IPS DF 6.9 (cell line): ENCODE measurements at places on chromosomes 6 and 20.

GRCh38 chr6:55512904-55513303 lies 66.1 kb downstream of the HMGCLL1 start:
- DNase-seq, result no peak

DNA sequence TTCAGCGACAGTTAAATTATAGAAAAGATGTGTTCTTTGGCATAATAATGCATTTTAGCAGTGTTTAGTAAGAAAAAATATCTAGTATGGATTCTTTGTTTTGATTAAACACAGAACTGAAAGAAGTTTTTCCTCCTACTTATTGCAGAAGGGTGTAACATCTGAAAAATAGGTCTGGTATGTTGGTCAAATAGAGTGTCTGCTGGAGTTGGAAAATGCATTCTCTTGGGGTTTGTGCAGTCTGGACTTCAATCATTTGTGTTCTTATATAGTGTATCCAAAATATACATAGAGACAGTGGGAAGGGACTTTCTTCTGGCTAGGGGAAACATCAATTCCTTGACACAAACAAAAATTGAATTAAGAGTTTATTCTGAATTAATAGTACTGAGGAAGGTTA lies 132.4 kb upstream of the MAN1A1 start:
- no peak for DNase-seq

- DNase-seq, result no peak
Observed at GRCh38 chr20:10415013-10415650, 18.9 kb downstream of the MKKS start.

DNA sequence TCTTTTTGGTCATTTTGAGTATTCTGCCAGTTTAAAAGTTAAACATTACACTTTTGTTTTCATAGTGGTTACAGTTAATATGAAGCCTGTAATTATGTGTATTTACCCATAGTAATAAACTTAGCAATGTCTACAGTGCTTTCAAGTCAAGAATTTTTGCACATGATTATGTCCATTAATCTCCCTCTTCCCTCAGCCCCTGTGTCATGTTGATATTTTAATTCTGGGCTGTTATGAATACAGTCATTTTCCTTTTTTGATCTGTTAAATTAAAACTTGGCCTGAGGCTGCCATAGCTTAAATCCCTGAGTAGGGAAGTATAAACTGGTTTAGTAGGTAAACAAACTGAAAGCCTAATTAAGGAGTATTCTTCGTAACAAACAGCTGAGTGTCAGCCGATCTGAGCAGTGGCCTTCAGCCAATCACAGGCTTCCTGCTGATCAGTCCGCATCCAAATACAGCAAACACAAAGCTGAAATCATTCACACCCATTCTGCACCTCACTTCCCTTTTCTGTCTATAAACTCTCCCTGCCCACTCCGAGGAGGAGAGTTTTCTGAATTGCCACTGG lies 9.5 kb upstream of the SFT2D1 start:
- DNase-seq, result no peak

GRCh38 chr6:18154507-18155149 lies at the start of gene TPMT:
Gene TPMT, minus strand, starts transcription at chr6:18155077. Its CDS starts 5,950 bp downstream, at chr6:18149127.
- peak; percentile 41 for DNase-seq

DNA sequence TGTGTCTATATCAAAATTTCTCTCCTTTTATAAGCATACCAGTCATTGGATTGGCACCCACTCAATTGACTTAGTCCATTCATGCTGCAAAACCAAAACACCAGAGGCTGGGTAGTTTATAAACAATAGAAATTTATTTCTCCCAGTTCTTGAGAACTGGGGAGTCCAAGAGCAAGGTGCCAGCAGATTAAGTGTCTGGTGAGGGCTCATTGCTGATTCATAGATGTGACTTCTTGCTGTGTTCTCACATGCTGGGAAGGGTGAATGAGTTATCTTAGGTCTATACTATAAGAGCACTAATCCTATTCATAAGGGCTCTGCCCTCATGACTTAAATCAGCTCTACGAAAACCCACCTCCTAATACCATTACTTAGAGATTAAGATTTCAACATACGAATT lies 501.4 kb downstream of the EPM2A start:
- DNase-seq, result no peak

DNA sequence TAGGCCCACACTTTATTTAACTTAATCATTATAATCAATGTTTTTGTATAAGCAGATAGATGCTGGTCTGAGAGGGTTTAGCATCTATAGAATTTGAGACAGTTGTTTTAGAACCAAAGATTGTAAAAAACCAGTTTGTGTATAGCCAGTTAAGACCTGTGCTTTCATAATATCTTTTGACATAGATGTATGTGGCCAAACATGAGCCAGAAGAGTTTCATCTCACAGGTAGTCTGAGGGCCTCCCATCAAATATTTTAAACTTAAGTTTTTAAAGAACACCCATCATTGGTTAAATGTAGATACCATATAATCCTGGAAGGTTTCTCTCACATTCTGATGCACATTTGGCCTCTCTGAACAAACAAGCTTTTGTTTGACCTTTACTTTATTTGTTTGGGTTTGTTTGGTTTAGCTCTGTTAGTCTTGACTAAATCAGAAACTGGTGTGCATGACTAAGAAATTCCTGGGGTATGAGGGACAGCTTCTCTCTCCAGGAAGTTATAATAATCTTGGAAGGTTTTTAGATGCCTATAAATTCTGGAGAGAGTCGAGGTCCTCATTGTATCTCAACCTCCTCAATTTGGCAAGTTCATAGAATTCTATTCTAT lies 58.0 kb upstream of the TMEM200A start:
- DNase-seq, result no peak

GRCh38 chr20:9457136-9457535 lies 57.3 kb upstream of the LAMP5 start:
- DNase-seq, result no peak

DNA sequence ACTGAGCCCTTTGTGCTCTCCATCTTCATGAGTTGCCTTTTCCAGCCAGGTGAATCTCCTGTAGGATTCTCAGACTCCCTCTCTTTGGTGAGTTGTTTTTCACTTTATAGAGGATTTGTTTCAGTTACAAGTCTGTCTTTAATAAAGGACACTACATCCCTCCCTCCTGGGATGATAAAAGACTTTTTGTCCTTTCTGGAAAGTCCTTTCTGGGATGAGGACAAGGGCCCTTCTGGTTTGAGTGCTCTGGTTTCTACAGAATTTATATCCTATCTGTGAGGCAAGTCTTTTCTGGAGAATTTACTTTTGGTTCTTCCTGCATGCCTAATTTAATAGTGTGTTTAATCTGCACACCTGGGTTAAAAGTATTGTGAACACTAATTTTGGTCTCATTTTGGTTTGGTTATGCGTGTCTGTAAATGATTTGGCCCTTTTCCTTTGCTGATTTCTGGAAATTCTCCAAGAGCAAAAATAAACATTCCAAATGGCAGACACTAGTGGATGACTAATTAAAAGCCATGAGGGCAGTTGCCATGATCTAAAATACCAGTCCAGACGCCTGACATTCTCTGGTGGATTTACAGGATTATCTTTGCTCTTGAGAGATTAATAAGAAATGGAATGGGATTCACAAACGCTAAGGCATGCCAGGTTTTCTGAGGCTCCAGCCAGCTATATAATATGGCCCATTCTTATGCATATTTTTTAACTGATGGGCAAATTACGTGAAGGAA lies 44.8 kb downstream of the TCP11 start:
- no peak for DNase-seq

GRCh38 chr6:55174211-55175026 lies at the start of gene HCRTR2:
Gene HCRTR2, plus strand, starts transcription at chr6:55174515. Its CDS starts 73 bp downstream, at chr6:55174588.
- no peak for DNase-seq

DNA sequence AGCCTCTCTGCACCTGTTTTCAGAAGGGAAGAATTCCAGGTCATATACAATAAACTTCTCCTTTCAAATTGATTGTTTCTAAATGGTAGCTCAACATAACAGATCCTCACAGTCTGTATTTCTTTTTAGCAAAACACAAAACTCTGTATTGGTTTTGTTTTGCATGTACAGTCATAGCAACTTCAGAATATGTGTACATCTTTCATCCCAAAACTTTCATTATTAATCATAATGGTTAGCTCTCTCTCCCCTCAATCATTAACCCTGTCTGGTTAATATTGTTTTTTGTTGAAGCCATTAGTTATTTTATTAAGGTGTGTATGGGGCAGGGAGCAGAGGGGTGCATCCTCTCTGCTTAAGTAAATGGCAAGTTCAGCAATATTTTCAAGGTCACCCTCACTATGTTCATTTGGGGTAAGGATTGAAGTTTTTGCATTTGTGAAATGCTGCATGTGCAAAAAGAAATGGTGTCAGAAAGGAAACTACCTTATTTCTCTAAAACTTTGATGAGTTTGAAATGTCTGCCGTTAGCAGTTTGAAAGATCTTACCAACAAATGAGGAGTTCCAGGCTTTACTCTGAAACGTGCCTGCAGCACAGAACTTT lies 136.8 kb upstream of the BTBD3 start:
- no peak for DNase-seq

DNA sequence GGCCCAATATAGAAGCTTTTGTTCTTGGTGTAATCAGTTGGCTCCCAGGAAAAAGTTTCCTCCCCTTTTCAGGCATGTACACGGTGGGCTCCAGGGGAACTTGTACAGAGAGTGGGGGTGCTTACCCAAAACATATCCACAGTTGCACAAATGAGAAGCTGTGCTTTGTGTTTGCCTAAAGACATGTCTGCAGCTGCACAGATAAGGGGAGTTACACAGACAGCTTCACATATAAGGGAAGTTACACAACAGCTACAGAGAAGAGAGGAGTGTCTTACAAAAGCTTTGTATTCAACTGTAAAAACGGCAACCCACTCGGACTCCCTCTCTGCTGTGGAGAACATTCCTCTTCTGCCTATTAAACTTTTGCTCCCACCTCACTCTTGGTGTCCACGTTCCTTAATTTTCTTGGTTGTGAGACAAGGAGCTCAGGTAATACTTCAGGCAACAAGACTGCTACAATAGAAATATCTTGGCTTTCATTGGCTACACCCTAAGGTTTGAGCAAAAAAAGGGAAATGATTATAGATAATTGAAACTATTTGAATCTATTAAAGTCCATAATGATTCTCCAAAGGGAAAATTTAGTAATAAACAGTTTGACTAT lies 7.4 kb upstream of the PNRC1 start:
- no peak for DNase-seq
